GM13976 (cell line): ENCODE measurements at places on chromosomes 3 and 15.

GRCh38 chr3:62445275-62445674, 71.9 kb upstream of the FEZF2 start:
- no peak for DNase-seq

- no peak for DNase-seq
Measured at GRCh38 chr3:162192340-162193029, 695.9 kb downstream of the OTOL1 start.

GRCh38 chr15:56654624-56655023, 78.7 kb downstream of the ZNF280D start:
- DNase-seq, result no peak

GRCh38 chr15:48049736-48050135, 71.1 kb upstream of the SLC24A5 start:
- DNase-seq, result no peak

GRCh38 chr15:69843900-69844304, 253.8 kb downstream of the TLE3 start:
- no peak for DNase-seq

DNA sequence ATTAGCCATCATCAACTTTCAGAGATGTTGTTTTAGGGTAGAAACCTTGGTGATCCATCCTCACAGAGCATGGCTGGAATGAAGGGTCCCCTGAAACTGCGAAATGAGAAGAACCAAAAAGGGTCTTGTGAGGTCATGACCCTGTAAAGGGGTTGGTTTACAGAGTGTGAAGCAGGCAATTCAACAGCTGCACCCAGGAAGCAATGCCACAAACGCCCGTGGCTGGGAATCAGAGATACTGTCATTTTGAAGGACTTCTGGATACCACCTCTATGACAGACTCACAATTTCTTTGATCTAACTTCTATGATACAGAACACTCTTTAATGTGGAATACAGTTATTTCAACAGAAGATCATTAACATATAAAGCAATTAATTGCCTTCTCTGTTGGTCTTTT, 79.1 kb downstream of the GREM1 start:
- no peak for DNase-seq

DNA sequence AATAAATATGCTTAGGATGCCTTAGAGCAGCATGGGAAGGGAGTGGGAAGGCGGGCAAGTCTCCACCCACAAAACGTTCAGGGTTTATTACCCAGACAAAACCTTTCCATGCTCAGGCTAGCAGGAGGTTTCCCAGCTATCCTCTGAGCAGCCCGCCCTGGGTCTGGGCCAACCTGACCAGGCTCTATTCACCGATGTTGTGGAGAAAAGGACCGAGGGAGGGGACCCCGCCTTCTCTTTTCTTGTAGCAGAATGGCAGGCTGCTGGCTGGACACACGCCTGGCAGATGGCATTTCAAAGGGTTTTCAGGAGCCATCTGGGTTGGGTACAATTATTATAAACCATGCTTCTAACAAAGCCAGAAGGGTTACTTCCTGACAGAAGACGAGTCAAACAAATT, 540.9 kb downstream of the MAGI1 start:
- DNase-seq, result no peak

- DNase-seq, result no peak
Measured at GRCh38 chr3:4956738-4957137, 22.5 kb upstream of the BHLHE40 start.

DNA sequence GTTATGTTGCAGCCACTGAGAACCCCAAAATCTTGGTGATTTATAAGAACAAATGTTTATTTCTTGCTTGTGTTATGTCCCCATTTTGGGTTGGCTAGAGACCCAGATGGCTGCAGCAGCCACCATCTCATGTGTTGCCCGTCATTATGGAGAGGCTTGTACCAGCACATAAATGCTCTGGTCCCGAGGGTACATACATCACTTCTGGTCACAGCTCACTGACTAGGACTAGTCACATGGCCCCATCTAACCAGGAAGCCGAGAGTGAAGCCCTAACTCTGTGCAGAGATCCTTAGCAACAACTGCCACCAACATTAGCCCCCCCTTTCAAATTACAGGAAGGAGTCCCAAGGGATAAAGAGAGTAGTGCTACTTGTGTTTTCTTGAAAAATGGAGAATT, 25.5 kb upstream of the HACD2 start:
- peak; percentile 49 for DNase-seq
